ENCODE measurements at places on chromosomes 3 and 15. TPM values are rescaled to one million over a fixed set of nuclear protein-coding genes. Genes with fewer than 3 reads are reported as not detected.

ZNF80 gene
- total RNA-seq, result not detected

EPHB3 gene
- total RNA-seq, result 5.3 TPM

HRH1 gene
- 1.9 TPM for total RNA-seq

LRRN1 gene
- total RNA-seq, result 49.1 TPM

CCR2 gene
- total RNA-seq, result not detected

DUOXA2 gene
- not detected for total RNA-seq

TM6SF1 gene
- total RNA-seq, result 15.0 TPM

CP gene
- total RNA-seq, result 0.94 TPM

FBXO40 gene
- not detected for total RNA-seq

GREM1 gene
- total RNA-seq, result 2.8 TPM

SLC24A5 gene
- total RNA-seq, result not detected

MESP1 gene
- 2.2 TPM for total RNA-seq

DET1 gene
- total RNA-seq, result 20.7 TPM

CTXND1 gene
- total RNA-seq, result 0.63 TPM

HGD gene
- 0.63 TPM for total RNA-seq

GALK2 gene
- total RNA-seq, result 80.8 TPM

STRIT1 gene
- total RNA-seq, result not detected

CILP gene
- total RNA-seq, result 0.63 TPM

NANOGP8 gene
- total RNA-seq, result not detected

THBS1 gene
- total RNA-seq, result 272 TPM

FOXB1 gene
- not detected for total RNA-seq

CDHR4 gene
- not detected for total RNA-seq

DNAH12 gene
- 1.6 TPM for total RNA-seq

C3orf52 gene
- 0.63 TPM for total RNA-seq

PP2D1 gene
- not detected for total RNA-seq

MFAP1 gene
- 21.0 TPM for total RNA-seq

PPARG gene
- 1.3 TPM for total RNA-seq

SPINK8 gene
- total RNA-seq, result not detected

MORC1 gene
- total RNA-seq, result not detected

IGSF10 gene
- 1.9 TPM for total RNA-seq

SCAMP5 gene
- 70.7 TPM for total RNA-seq

DNASE1L3 gene
- not detected for total RNA-seq

GABRB3 gene
- total RNA-seq, result 135 TPM

ALDH1A2 gene
- total RNA-seq, result 1.9 TPM

SHC4 gene
- 7.2 TPM for total RNA-seq
